ENCODE measurements at places on chromosomes 3 and 15.
A peak's percentile ranks its signal among the peaks of the same experiment; 100 is the strongest.

GRCh38 chr15:32763295-32763694, 45.5 kb downstream of the GREM1 start:
- no peak for DNase-seq

DNA sequence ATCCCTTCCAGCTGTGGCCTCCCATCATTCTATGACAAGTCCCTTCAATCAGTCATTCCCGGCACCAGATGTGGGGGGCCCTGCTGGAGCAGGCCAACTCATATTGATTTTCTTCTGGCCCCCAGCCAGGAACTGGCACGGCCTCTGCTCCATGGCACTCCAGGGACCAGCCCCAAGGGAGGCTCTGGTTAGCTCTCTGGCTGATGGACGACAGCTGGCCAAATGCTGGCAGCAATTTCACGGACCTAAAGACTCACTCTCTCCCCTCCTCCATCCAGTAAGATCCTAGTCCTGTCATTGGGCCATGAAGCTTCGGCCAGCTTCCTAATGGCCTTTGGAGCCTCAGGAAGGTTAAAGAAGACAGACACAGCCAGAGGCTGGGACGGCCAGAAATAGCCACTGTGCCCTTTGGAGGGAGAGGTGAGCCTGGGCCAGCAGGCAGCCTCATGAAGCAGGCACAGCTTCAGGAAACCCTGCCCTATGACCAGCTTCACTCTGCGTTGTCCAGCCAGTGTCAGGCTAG, 131.0 kb downstream of the MEX3B start:
- no peak for DNase-seq

GRCh38 chr3:156172536-156172935, 52.2 kb downstream of the KCNAB1 start:
- no peak for DNase-seq

DNA sequence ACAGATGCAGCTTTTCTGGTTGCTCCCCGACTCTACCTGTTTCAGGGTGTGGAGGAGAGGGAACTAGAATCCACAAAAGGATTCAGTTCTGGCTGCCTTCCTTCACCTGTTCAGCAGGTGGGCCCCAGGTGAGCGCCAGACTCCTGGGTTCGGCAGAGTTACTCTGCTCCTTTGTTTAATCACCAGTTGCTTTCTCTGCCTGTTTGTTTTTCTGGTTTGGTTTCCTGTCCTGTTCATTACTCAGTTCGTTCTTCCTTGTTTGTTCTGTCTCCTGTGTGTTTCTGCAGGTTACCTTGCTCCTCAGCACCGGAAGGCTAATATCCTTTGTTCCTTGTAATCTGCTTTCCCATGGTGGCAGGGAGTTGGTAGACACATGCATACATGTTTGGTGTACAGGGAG, 508.5 kb upstream of the ATP11B start:
- DNase-seq, result no peak

- DNase-seq, result no peak
These were observed 42.3 kb upstream of the STIMATE start for GRCh38 chr3:52939600-52939999.

DNA sequence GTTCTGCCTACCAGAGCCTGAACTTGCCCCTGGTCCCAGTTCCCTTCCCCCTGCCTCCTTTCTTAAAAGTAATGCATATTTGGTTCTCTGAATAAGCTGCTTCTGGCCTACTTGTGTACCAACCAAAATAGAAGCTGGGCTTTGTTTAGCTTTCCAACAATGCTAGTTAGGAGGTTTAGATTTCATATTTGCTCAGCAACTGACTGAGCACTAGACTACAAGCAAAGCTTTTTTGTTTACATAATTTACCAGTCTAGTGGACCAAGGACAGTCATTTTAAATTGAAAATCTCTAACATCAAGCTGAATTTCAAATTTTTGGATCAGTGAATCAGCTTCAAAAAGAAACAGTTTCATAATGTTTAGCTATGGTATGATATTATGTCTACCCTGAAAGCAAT, 331.2 kb downstream of the ULK4 start:
- no peak for DNase-seq

GRCh38 chr15:51935466-51936104, 36.0 kb downstream of the LEO1 start:
- DNase-seq, result no peak

GRCh38 chr3:40847551-40847992, 322.8 kb downstream of the ZNF621 start:
- DNase-seq, result peak; percentile 54

DNA sequence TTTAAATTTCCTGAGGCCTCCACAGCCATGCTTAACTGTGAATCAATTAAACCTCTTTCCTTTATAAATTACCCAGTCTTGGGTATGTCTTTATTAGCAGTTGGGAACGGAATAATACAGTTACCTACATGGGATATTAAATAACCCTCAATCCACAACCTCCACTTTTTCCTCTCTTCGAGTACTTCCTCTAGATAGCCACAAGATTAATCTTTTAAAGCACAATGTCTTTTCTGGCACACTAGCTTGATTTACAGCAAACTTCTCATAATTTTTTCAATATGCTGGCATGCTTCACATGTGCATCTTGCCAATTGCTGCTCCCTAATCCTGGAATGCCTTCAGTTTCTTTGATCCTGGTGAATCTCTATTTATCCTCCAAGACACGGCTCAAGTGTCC, 92.2 kb downstream of the P2RY1 start:
- no peak for DNase-seq

GRCh38 chr3:112001526-112001925, 2.8 kb downstream of the TAGLN3 start:
- DNase-seq, result no peak

DNA sequence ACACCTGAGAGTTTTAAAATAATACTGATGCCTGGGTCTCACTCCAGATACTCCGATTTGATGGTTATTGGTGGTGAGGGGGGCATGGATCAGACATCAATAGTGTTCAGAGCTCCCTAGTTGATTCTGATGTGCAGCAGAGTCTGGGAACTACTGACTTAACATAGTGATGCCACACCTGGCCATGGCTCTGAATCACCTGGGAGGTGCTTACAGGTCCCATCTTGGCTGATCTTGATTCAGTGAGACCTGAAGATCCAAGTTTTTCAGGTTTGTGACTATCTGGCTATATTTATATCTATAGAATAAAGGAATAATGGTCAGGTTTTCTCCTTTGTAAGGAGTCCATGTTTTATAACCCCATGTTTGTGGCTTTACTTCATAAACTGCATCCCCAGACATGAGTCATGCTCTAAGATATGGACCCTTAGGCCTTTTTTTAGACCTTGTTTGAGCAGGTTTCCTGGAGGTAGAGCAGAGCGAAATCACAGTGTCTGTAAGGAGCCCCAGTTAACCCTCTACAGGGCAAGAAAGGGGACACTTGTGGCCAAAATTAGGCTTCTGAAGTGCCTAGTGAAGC, 101.4 kb downstream of the LARS2 start:
- DNase-seq, result no peak

DNA sequence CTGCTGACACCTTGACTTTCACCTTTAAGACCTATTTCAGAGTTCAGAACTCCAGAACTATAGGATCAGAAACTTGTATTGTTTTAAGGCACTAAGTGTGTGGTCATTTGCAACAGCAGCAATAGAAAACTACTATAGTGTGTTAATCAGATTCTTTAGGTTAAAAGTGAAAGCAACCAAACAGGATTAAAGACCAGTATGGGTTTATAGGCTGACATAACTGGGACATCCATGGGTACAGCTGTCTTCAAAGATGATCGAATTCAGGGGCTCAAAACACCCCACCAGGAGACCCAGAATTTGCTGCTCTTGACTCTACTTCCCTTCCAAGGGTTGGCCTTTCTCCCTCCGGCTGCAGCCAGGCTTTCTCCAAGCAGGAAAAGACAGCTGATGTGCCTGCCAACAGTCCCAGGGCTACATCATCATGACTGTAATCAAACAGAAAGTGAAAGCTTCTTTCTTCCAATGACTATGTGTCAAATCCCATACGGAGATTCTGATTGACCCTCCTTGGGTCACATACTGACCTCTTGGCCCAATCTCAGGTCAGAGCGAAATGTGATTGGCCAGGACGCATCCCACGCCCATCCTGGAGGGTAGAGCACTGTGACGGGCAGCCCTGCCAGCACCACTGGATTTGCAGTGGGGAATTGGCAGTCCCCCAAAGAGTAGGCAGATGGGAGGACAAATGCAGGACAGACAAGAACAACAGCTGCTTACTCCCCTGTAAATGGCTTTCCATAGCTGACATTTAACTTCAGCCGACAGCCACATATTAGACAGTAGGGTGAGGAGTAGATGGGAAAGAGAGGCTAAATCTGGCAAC, 51.4 kb upstream of the RNF7 start:
- no peak for DNase-seq

- DNase-seq, result no peak
These were observed 98.2 kb downstream of the TMEM108 start for GRCh38 chr3:133136114-133137041.

DNA sequence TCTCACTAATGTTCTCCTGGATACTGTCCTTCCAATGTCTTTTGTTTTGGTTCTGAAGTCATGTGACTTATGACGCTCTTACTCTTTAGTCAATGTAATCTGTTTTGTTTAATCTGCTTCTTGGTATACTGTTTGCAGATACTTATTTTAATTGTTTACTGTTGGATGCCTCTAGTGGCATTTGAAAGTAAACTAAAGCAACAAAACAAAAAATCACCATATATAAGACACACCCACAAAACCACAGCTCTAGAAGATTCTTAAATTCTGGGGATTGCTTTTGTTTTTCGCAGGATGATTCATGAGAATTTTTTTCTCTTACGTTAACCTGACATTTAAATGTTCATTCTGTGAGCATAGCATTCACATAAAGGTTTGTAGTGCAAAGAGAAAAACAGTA, 16.8 kb downstream of the SLC25A26 start:
- DNase-seq, result no peak

DNA sequence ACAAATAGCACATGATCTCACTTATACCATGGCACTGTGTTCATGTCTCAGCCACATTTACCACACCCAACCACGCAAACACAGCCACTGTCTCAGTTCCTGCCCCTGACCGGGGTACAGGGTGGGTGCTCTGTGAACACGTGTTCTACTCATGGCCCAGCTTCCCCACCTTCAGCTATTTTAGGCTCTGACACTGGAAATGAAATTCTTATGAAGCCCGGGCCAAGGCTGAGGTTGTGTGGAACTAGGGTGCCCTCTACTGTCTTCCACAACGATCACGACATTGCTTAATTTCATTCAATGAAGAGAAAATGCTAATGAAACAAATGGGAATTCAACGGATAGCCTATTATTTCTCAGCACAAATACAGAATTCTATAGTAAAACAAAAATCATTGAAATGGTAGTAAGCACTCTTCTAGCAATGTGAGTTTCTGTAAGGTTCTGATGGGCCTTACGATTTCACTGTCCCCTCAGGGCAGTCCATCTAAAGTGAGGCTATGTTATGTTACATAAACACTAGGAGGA, 2.1 kb upstream of the GABRA5 start:
- DNase-seq, result peak; percentile 18

GRCh38 chr3:26621906-26622620, 509 bp upstream of the LRRC3B start:
- no peak for DNase-seq

GRCh38 chr3:52395503-52395865, 49.4 kb downstream of the SEMA3G start:
- DNase-seq, result no peak

DNA sequence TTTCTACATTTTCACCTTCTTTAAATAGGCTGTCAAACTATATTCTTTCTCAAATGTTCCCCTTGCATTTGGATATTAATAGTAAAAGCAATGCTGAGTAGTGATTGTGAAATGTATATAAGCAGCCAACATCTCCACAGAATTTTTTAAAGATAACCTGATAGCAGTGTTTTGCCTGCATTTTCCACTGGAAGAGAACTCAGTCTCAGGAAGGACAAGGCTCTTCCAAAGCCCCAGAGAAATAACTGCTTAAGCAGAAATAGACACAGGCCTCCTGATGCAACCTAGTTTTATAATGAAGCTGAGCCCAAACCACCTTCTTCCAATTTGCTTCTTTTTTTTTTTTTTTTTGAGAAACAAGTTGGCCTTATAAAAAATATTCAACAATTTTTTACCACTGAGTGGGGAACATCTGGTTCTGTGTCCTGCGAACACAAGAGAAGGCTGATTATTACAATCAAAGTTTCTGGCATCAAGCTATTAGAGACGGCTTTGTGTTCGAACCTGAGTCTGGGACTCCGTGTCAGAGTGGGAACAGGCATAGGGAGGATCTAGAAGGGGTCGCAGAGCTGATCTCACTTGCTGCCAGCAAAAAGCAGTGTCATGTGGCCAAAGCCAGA, 332.5 kb upstream of the TBL1XR1 start:
- DNase-seq, result no peak

GRCh38 chr3:51338632-51339031, 46.5 kb upstream of the MANF start:
- no peak for DNase-seq

DNA sequence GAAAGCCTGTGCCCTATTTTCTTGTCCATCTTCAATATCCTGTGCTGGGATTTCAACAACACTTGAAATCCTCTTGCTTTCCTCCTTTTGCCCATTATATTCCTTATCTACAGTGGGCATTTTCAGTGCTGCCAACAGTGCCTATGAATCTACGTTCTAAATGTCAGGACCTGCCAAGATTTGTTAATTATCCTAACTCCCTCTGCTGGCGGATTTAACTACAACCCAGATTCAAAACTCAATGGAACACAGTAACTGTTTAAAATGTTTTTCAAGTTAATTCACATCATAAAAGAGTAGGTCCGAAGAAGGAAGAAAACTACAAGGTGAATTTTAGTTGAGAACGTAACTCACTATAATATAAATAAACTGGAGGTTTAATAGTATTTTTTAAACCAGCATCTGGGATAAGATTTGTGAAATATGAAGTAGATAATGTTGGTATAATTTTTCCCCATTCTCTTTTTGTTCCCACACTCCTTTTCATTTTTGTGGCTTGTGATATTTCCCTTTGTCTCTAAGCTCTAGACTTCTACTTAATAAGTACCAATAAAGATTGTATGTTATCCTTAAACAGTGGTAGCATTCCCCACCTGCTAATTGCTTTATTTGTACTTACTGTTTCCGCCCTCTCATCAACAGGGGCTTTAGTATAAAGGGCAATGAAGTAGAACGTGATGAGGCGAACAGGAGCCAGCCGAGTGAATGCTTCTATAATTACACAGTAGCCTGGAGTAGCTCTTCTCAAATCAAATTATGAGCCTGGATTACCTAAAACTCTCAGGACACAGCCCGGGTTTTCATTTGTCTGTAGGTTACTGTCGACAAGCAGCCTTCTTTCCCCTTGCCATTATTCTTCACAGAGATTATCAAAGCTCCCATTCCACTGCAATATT, 302.5 kb upstream of the ATP11B start:
- DNase-seq, result no peak

DNA sequence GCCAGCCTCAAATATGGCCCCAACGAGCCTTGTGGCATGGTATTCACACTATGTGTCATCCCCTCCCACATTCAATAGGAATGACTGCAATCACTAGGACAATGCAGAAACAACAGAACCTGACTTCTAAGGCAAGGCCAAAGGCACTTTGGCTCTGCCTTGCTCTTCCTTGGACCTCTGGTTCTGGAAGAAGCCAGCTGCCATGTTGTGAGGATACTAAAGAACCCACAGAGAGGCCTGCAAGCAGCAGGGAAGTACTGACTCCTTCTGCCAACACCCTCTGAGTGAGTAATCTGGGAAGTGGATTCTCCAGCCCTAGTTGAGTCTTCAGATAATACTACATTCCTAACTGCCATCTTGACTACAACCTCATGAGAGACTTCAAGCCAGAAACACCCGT, 64.7 kb downstream of the ADAMTS9 start:
- no peak for DNase-seq

GRCh38 chr15:74387621-74388362, 20.3 kb upstream of the CYP11A1 start:
- DNase-seq, result no peak

GRCh38 chr15:60347480-60348049, 50.2 kb downstream of the ANXA2 start:
- DNase-seq, result no peak

Data from non-pigmented ciliary epithelial cell (primary cell).